ENCODE measurements at places on chromosomes 7 and 10.

GRCh38 chr7:69363136-69363535, 235.1 kb upstream of the AUTS2 start:
- no peak for DNase-seq

GRCh38 chr7:69728304-69728703, 130.0 kb downstream of the AUTS2 start:
- no peak for DNase-seq

DNA sequence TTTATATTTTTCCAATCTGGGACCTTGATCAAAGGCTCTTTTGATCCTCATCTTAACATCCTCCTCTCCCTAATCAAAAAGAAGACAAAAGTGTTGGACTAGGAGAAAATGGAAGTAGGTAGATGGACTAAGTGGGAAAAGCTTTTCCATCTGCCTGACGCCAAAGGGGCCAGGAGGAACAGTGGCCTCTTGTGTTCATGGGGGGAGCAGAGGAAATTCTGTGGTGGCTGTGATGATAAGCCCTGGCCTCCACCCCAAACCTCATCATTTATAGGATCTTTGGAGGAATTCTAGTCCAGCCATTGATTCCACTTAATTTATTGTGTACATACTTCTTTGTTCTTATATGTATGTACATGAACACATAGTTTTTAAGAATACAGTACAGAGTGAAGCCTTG, 21.7 kb downstream of the ZNF365 start:
- no peak for DNase-seq

GRCh38 chr10:5978230-5978489, 817 bp upstream of the IL15RA start:
- DNase-seq = no peak
